ENCODE measurements at places on chromosomes 2 and 18. TPM values are rescaled to one million over a fixed set of nuclear protein-coding genes. Genes with fewer than 3 reads are reported as not detected.

The GPR55 gene
- total RNA-seq: 0.37 TPM

DNA sequence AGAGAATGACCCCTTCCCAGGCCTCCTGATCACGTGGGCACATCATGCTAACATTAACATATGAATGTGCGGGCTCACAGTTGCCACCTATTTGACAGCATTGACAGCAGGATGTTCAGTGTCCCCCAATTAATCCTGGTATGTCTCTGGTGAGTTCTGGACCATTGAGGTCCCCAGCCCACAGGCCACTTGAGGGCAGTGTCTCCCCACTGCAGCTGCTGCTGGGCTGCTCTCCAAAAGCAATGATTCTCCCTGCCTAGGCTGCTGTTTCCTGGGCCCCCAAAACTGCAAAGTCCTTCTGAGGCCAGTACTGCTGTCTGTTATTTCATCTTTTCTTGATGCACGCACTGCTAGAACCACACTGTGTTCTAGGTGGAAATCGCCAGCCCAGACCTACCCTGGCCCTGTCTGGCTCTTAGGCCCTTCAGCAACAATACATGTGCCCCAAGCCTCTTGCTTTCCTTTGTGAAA is 52.7 kb upstream of the MAPK4 start:
- peak; percentile 34 for DNase-seq

- DNase-seq: no peak
Observed at GRCh38 chr2:68653538-68653982, 10.2 kb downstream of the PROKR1 start.

GRCh38 chr18:76980663-76981395 is 151.8 kb downstream of the MBP start:
- DNase-seq: no peak
